ENCODE measurements at places on chromosomes 4 and X.

DNA sequence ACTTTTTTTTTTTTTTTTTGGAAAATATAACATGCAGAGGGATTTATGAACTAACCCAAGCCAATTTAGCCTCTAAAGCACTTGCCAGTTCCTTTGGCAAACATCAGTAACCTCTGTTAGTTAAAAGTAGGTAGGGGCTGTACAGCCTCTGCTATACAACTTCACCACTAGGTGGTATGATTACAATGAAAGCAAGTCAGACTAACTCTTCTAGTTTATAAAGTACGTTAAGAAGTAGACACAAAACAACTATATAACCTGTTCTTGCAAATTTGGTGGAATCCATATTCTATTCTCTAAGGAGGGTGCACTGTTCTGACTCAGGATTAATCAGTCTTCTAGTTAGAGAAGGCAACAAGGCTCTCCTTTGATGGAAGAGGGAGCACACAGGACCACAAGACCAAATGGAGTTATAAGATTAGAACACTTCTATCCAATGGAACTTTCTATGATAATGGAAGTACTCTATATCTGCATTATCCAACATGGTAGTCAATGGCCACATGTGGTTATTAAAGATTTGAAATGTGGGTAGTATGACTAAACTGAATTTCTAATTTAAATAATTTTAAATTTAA lies 12.8 kb downstream of the AIMP1 start:
- peak; percentile 39 for DNase-seq

GRCh38 chr4:48356355-48356754 lies 15.0 kb downstream of the SLAIN2 start:
- DNase-seq: no peak

- no peak for DNase-seq
Measured at GRCh38 chr4:177006331-177006730, 213.6 kb upstream of the VEGFC start.

- no peak for DNase-seq
Measured at GRCh38 chr4:76822303-76822702, 75.6 kb downstream of the SOWAHB start.

GRCh38 chrX:110321670-110322069 lies 3.8 kb upstream of the AMMECR1 start:
- no peak for DNase-seq

- no peak for DNase-seq
Measured at GRCh38 chr4:90857081-90857820, 730.1 kb downstream of the CCSER1 start.

DNA sequence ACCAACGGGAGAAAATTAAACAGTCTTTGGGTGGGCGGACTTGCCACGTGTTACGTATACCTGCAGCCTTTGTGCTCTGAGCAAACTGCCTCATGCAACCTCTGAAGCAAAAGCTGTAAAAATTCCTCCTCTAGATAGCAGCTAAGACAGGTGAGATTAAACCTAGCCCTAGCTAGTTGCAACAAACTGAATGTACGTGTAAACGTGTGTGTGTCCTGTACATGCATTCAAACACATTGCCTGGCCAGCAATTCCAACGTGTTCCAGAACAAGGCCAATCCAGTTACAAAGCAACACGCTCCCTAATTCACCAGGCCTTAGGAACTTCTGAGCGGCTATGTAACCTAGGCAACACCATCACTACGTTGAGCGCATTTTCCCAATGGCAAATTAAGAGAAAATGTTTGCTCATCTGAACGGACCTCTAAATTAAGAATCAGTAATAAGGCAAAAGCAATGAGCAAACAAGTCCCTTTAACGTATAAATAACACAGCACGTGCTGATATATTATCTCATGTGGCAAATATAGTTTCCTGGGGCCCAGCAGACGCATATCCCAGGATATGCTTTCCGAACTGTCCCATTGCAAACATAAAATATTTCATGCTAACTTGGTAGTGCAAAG lies 792 bp downstream of the PPID start:
- DNase-seq: peak; percentile 18

GRCh38 chrX:118211891-118212816 lies 95.5 kb upstream of the KLHL13 start:
- no peak for DNase-seq

GRCh38 chrX:16005917-16006316 lies 117.4 kb upstream of the GRPR start:
- no peak for DNase-seq

DNA sequence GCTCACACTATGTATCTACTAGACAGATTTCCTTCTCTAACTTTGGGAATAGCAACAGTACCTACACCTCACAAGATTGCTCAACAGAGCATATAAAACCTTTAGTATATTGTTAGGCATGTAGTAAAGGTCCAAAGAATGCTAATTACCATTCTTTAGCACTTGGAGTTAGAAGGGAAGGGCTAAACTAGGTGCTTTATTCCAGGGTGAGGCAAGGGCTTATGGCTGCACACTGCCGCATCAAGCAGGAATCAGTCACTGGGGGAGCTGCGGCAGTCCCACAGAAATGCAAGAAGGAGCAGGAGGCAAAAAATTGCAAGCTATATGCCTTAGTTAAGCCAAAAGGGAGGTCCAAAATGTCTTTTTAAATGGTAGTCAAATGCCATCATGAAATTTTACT lies 162.7 kb downstream of the PPP3CA start:
- no peak for DNase-seq

GRCh38 chrX:120536061-120536460 lies 24.7 kb downstream of the CUL4B start:
- DNase-seq: no peak

DNA sequence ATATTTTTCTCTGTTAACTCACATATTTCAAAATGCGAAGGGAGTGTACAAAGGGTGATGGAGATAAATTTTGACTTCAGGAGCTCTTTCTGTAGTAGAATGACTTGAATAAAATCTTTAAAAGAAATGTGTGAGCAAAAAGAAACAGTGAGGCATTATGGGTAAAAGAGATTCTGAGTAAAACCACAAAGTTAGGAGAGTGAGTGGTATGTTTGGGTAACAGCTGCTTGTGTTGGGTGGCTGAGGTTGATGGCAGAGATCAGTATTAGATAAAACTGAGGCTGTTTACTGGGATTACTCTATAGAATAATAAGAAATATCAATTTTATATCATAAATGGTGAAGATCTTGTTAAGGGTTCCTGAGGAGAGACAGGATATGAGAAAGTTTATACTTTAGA lies 434.2 kb upstream of the AMOT start:
- DNase-seq: no peak

- no peak for DNase-seq
Measured at GRCh38 chr4:157221895-157222770, 1.6 kb downstream of the GRIA2 start.

DNA sequence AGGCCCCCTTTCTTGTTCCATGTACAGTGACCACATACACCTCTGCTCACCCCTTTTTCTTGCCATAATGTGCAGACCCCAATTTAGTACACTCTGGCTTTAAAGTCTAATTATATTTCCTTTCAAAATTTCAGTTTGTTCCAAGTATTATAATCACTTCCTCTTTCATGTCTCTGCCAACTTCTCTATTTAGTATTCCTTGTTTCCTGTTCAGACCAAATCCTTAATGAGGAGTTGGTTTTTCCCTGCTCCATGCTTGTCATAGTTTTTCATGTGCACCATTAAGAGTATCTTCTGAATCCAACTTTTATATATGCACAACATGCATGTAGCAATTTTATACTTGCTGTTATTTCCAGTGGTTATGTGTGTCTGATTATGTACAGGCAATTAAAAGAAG lies 32.3 kb downstream of the USP53 start:
- DNase-seq: no peak

- no peak for DNase-seq
Measured at GRCh38 chr4:132691026-132691425, 458.1 kb upstream of the PCDH10 start.

GRCh38 chrX:13467243-13467642 lies 102.2 kb upstream of the EGFL6 start:
- DNase-seq: no peak

DNA sequence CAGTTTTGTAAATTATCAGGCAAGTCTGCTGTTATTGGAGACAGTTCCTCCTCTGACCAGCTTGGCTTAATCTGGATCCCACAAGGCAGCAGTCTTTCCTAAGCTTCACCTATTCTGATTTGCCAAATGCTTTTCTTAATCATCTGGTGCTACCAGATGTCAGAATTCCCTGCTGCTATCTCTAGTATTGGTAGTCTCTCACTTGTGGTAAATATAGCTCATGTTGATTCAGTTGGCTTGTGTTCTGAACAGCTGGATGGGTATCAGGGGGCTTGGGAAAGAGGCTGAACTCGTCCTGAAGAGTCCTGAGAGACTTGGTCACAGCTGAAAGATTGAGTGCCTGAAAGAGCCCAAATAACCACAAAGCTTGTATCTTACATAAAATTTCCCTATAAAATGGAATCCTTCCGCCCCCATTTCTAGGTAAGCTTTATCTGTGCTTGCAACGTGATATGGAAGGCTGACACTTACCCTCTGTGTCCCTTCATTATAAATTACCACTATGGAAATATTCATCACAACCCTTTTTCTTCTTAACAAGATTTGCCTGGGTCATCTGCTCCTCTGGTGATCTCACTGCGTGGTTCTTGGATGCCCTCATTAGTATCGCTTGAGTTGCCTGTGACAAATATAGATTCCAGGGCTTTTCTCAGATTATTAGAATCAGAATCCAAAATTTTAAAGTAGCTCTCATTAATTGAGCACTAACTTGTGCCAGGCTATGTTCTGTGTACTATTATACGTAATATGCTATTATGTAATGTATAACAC lies 104.1 kb upstream of the GPRIN3 start:
- DNase-seq: no peak

DNA sequence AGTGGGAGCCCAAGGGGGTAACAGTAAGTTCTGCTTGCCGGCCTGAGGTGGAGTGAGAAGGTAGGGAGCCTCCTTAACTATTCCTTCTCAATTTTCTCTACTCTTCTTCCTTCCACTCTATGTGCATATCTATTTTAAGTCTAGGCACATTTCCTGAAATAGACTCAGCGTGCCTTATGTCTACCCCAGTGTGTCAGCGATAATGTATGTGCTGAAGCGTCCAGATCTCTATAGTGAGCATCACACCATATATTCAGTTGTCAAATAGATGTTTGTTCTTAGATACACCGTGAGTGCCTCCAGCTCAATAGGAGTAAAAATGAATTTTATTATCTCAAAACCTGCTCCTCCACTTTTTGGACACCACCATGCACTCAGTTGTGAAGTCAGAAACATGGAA lies 51.5 kb upstream of the RAB33B start:
- DNase-seq: no peak

GRCh38 chr4:130233377-130234047 lies 1137.6 kb downstream of the C4orf33 start:
- peak; percentile 24 for DNase-seq

GRCh38 chrX:153161952-153162351 lies 17.1 kb upstream of the MAGEA1 start:
- no peak for DNase-seq

DNA sequence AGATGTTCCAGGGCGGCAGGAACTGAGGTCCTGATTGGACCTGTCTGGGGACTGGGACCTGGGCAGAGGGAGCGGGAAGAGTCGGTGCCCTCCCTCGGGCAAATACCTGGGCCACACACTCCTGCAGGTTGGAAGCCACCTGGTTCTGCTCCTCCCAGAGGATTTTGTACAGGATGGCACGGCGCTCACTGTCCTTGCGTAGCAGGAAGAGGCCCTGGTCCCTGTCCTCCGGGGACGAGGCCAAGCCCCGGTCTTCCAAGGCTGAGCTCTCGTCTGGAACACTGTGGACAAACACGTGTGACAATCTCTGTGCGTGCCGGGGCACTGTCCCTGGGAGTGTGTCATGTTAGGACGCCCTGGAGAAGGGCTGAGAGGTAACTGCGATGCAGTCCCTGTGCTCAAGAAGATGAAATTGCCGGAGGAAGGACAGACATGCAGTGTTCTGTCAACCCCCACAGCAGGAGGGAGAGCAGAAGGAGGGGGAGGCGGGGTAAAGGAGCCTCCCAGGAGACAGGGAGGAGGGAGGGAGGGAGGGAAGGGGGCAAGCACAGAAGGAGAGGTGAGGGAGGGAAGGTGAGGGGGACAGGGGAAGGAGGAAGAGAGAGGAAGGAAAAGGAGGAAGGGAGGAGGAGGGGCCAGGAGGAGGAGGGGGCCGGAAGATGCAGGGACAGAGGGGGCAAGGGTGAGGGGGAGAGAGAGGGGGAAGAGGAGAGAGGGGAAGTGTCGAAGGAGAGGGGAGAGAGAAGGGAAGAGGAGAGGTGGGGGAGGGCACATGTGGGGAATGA lies 29.0 kb downstream of the PDHA1 start:
- no peak for DNase-seq

DNA sequence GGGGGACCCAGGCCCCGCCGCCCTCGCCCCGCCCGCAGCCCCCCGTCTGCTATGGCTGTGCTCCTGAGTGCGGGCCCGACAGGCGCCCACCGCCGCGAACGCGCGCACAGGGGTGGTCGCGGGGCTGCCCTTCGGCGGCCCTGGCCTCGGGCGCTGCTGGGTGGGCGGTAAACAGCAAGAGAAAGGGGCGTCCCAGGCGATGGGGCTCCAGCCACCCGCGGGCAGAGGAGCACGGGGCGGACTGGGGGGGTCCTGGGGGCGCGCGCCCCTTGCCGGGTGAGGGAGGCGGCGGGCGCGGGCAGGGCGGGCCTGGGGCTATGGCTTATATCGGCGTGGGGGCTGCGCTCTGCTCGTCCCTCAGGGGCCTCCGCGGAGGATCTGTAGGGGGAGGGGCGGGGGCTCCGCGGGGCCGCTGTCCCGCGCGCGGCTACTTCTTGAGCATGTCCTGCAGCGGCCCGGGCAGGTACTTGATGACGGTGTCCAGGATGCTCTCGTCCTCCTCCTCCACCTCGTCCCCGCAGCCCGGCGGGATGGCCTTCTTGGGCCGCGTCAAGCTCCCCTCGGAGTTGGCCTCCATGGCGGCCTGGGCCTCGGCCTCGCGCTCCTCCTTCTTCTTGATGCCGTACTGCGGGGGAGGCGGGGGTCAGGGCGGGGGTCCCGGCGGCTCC lies 39.7 kb downstream of the CPLX1 start:
- no peak for DNase-seq

DNA sequence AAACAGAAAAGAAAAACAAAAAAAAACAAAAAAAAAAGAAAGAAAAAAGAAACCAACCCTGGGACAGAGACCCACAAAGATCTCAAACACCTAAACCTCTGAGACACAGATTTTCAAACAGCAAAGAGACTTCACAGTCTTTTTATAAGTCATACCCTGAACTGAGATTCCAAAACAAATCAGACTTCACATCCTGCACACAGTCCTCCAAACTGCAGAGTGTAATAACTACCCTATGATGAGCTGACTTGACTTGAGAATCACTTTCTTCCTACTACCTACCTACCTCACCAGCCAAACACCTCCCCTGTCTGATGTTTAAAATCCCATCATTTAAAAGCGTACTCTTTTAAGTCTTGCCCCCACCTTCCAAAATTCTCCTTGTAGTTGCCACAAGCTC lies 25.2 kb upstream of the GLOD5 start:
- DNase-seq: no peak

All from CD4-positive, alpha-beta T cell treated with Interleukin-10 for 1 hour (primary cell).